Sciatic nerve (tissue), 2 donors: ENCODE measurements at places on chromosomes 11 and 22.

DNA sequence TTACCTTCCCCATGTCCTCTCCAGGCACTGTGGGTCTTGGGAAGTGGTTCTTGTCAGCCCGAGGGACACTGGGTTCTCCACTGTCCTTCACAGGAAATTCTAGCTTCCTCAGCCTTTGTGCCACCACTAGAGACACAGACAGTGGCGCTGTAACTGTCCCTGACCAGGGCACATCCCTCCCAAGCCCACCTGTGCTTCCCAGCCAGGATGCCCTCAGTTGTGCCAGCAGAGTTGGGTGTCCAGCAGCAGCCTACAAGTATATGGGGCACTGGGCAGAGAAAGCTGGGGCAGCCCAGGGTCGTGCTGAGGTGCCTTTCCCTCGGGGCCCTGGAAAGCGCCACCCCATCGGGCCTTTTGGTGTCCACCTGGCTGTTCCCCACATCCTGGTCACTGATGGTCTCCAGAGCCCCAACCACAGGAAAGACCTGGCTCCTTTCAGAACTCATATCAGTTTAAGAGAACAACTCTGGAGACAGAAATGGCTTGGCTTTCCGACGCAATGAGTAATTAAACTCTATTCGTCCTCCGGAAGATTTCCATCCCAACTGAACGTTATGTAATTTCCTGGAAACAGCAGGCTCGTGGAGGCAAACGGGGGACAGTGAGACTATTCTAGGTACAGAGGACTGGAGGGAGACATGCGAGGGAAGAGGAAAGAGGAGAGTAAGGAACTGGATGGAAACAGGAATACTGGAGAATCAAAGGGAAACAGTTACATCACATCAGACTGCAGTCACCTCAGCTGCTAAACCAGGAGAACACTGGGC lies 28.6 kb downstream of the PPP2R1B start:
- no peak for DNase-seq

- no peak for DNase-seq
These were observed 17.9 kb upstream of the EMID1 start for GRCh38 chr22:29187831-29188230.

GRCh38 chr11:6356503-6357055 lies 33.7 kb upstream of the SMPD1 start:
- DNase-seq, result no peak

GRCh38 chr11:34565417-34566207 lies 52.0 kb upstream of the ELF5 start:
- no peak for DNase-seq

- DNase-seq, result no peak
These were observed 38.8 kb downstream of the RNF141 start for GRCh38 chr11:10502065-10502680.

- DNase-seq, result no peak
These were observed 49.6 kb downstream of the CECR2 start for GRCh38 chr22:17418890-17419324.

DNA sequence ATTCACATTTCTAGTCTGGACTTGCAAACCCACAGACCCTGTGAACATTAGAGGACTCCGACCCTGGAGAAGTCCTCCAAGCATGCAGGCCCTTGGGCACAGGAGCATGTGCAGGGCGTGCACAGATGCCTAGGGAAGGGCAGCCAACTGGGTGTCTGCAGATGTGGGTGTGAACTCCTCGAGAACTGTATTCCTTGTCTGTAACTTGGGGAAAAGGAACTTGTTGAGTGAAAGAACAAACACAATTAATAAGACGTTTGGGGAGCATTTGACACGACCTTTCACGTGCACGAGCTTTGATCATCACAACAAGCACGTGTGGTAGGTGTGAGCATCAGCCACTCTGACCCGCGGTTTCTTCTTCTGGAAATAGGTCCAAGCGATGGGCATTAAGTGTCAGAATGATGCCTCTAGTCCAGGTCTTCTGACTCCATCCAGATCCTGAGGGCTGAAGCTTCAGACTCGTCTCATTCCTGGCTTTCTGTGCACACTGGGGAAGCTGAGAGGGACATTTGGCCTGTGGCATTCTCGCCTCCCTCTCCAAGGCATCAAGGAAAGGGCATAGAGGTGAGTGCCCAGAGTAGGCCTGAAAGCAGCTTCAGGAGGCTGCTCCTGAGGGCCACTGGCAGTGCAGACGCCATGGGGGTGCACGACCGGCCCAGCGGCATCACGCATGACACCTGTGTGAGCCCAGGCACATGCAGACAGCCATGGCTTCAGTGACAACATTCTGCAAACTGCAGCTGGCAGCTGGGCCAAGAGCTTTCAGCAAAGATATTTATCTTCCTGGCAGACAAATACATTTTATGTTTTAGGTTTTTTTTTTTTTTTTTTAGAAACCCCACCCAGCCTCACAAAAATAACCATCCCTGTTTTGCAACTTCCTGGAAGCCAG lies 32.5 kb downstream of the ALX4 start:
- DNase-seq, result peak; percentile 28

DNA sequence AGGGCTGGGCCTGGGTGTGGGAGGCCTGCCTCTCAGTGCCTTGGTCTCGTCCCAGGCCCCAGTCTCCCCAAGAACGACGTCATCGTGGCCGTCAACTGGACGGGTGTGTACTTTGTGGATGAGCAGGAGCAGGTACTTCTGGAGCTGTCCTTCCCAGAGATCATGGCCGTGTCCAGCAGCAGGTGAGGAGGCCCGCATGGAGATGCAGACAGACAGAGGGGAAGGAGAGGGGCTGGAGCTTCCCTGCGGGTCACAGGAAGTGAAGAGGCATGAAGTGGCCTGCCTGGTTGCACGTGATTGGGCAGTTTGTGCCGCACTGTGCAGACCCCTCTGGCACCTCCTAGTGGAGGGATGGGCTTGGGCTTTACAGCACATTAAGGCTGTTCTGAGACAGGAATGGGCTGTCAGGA lies 70.4 kb downstream of the MYO7A start:
- peak; percentile 42 for DNase-seq

DNA sequence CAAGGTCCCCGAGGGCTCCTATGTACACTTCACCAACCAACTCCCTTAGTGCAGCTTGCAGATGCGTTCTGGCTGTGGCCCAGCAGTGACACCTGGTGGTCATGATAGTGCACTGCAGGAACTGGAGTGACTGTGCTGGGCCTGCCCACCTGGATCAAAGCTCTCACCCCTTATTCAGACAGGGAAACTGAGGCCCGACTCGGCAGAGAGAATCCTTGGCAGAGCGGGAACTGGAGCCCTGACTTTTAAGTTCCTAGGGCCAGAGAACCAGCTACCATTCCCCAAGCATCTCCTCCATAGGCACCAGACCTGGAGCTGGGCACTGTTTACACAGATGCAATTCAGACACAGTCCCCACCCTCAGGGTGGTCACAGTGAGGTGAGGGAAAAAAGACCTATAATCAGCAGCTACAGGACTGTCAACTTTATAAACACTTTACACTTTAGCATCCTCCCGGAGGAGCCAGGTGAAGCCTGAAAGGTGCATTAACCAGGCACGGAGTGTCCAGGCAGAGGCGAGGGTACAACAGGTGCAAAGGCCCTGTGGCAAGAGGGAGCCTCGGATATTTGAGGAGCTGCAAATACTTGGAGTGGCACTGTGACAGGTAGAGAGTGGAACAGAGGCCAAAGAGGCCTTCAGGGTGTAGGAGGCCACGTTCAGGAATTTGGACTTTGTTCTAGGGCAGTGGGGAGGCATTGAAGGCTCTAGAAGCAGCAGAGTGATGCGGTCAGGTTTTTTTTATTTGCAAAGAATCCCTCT lies 22.0 kb downstream of the RHBDD3 start:
- peak; percentile 83 for DNase-seq

DNA sequence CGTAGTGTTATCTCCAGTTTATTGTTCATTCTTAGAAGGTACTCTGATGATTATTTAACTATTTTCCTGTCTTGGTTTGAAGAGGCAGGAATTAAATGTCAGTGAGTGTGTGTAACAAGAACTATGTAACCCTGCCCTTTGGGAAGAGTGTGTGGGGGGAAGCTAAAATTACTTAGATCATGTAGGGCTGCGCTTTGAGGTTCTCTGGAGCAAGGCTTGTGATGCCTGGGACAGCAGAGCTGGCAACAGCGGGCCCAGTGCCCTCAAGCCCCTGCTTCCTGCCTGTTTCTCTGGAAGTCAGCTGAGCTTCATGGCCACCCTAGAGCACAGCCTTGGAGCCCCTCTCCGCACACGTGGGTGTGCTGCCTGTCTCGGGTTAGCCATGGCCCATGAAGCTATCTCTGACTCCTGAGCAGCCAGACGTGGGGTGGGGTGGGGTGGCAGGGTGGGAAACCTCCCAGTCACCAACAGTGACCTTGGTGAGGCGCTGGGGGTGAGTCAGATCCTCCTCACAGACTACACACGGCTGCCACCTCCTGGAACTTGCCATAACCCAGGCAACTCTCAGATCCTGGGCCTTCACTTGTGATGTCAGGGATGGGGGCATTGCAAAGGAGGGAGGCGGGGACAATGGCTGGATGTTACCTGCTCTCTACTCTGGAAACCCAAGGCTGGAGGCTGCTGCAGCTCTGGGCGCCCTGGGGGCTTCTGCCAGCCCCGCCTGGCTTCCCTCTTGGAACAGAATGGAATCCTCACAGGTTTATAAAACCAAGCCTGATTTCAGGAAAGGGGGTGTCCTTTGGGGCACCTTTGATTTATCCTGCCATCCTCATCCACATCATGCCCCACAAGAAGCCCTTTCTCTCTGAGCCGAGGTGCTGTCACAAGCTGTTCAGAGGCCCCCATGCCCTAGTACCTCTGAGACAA lies 88.6 kb downstream of the SNX19 start:
- peak; percentile 73 for DNase-seq

GRCh38 chr11:123590296-123590912 lies 64.0 kb downstream of the SCN3B start:
- peak; percentile 70 for DNase-seq

GRCh38 chr11:86715611-86716010 lies 43.2 kb upstream of the ME3 start:
- no peak for DNase-seq

DNA sequence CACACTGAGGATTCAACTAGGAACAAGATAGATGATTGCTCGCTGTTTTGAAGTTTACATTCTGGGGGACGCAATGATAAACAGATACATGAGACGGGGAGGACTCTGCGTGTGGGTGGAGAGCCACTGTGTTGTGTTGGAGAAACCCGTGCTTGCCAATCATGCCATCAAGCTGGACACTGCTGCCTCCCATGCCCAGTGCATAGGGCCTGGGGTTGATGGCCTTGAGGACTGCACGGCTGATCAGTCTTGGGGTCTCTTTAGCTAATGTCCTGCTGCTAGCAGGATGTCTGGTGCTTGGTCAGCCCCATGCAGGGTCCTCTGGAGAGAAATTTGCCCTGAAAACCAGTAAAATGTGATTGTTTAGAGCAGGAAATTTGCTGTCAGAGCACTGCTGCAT lies 221.2 kb upstream of the B3GAT1 start:
- no peak for DNase-seq

GRCh38 chr22:29116397-29117123 lies 43.7 kb downstream of the KREMEN1 start:
- no peak for DNase-seq

GRCh38 chr11:78149646-78150045 lies 10.2 kb upstream of the ALG8 start:
- DNase-seq, result no peak

DNA sequence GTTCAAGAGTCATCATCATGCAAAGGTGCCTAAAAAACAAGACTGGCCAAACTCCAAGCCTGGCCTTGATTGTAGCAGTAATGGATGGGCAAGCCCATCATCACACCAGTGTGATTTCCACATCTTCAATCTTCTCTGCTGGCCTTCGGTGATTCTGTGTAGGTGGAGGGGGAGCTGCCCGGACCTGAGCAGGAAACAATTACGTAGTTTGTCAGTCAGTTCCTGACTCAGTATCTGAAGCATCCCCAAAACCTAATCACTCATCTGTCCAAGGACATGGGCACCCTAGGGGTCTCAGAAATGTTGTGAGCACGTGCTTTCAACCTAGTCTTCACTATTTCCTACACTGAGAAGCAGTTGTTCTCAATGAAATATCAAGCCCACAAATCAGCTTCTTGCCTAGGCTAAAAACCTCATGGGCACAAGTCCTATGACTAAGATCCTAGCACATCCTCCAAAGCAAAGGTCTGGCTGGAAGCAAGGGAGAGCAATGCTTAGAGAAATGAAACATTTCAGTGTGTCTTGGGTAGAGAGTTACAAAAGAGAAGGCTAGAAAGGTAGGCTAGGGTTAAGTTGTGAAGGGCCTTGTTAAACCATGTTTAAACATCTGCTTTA lies 24.6 kb downstream of the ATG16L2 start:
- DNase-seq, result no peak

- DNase-seq, result no peak
These were observed 626 bp downstream of the DNAL4 start for GRCh38 chr22:38793317-38793716.

DNA sequence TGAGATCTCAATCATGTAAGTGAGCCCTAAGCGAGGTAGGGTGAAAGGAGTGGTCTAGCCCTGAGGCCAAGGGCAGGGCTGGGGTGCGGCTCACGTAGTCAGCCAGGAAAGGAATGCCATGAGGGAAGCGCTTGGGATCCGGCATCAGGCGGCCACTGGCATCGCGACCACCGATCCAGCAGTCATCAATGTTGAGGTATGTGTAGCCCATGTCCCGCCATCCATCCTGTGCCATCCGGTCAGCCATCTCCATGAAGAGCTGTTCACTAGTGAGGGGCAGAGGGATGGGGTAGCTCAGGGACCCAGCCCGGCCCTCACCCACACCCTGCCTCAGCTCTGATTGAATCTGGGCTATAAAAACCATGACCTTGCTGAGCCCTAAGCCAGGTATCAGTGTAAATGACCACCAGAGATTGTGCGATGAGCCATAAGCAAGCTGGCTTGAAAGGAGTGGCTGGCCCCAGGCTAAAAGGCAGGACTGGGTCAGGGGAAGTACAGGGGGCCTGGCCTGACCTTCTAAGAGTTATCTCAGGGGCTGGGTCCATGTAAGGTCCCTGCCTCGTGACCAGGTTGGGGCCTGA lies 2.9 kb downstream of the NAGA start:
- DNase-seq, result peak; percentile 54

- no peak for DNase-seq
These were observed 48.3 kb downstream of the ARHGEF12 start for GRCh38 chr11:120384476-120384875.

- no peak for DNase-seq
These were observed 2.0 kb downstream of the MYH9 start for GRCh38 chr22:36385491-36386350.

DNA sequence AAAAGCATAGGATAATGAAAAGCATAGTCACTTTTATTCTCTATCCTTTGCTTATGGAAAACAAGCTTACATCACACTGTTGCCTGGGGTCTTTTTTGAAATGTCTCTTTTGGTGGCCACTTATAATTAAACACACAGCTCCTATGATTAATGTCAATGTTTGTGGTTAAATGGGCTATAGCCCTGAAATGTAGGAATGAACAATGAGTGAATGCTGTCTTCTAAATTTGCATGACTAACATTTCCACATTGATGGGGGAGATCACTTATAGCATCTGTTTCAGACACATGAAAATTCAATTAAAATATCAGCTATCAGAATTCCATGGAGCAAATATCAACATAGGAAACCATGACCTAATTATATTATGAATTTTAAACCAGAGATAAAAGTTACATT lies 171.4 kb upstream of the FAT3 start:
- DNase-seq, result no peak

DNA sequence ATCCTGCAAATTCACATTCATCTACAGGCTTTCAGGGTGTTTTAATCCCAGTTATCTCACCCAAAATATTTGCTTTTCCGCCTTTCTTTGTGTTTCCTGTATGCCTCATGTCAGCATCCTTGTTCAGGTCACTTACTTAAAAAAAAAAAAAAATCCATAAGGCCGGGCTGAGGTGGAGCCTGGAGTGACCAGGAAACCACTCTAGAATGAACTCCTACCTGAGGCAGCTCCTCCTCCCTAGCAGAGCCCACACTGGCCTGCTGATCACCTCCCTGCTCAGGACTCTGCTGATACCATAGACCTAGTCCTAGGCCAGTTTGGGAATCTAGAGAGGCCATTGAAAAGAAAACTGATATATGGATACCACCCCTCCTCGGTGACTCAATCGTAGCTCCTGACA lies 8.7 kb upstream of the DGAT2 start:
- DNase-seq, result no peak
